ENCODE measurements at places on chromosomes 7 and 10.

GRCh38 chr7:37541810-37542443 lies 93.3 kb upstream of the ELMO1 start:
- no peak for DNase-seq

DNA sequence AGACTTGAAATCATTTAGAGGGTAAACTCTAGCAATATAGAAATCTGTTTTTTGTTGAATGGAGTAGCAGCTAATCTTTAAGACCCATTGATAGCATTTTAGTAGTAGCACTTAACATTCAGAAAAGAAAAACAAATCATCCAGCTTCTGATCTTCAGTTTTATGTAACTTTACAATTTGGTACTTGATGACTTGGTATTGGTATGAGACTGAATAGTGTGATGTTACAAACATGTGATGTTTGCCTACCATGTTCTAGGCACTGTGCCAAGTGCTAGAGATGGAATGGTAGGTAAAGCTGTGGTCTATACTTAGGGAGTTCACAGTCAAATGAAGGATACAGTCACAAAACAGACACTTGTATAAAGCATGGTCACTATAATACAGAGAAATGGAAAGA lies 21.3 kb downstream of the ZEB1 start:
- DNase-seq = no peak

- DNase-seq = no peak
Observed at GRCh38 chr7:123867225-123867624, 22.3 kb downstream of the HYAL4 start.

DNA sequence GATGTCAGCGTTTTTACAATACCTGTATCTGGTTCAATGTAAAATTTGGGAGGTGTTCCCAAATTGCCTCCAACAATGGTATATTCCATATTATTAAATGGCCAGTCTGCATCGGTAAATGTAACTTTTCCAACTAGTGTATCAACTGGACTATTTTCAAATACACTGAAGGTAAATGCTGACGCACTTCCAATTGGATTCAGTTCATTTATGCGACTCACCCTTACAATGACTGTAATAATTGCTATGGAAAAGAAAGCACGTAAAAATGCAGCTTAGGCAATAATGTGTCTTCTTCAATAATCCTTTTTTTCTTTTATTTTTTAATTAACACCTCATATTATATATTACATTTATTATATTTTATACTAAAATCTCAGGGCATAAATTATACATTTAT lies 209.1 kb downstream of the HGF start:
- no peak for DNase-seq

- DNase-seq = no peak
Observed at GRCh38 chr10:71260622-71261325, 48.4 kb downstream of the UNC5B start.
